Prostate gland (tissue), 2 donors: ENCODE measurements at places on chromosomes 5 and 9.

GRCh38 chr5:181211208-181211607, 6.2 kb upstream of the TRIM7 start:
- no peak for DNase-seq

DNA sequence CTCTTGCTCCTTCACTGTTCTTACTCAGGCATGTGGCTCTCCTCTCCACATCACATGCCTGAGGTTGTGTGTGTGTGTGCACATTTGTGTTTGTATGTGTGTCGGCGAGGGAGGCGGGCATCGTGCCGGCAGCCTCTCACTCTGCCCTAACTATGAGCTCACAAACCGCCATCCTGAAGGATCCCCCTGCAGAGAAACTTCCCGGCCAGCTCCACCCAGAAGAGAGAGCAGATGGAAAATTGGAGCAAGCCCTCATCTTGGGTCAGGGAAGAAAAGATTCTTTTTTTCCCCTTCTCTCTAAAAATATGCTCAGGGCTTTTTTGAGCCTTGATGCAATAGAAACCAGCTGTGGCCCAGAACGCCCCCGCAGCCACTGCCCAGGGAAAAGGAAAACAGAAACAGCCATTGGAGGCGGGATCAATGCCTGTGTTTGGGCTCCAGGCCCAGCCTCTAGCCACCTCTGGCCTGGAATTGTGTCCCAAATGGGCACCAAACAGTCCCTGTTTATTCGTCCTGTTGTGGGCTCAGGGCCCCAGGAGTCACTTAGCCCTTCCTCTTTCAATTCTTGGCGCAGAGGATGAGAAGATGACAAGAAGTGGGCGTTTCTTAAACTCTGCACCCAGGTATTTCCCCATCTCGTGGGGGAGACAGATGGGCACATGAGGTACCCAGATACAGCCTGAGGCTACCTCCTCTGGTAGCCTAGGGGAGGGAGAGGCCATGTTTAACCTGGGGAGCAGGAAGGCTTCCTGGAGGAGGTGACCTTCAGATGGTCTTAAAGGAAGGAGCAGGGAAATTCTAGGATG, 151.5 kb downstream of the RGS3 start:
- no peak for DNase-seq

GRCh38 chr9:125190361-125190801, 778 bp upstream of the PPP6C start:
- DNase-seq, result no peak

DNA sequence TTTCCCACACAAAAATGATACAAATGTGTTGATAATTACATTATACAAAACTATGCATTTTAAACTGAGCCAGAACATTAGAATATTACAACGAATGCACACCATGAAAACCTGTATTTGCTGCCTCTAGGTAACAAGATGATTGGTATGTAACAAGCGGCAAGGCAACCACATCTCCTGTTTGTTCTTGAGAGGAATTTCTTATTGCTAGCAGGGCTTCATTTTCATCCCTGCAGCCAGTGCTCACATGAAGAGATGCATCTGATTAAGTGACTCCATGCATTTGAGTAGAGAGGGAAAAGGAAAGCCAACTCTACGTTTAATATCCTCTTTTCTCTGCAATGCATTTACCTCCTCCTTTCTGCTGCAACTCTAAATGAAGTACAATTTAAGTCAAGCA, 36.6 kb downstream of the FRMD3 start:
- DNase-seq, result no peak

DNA sequence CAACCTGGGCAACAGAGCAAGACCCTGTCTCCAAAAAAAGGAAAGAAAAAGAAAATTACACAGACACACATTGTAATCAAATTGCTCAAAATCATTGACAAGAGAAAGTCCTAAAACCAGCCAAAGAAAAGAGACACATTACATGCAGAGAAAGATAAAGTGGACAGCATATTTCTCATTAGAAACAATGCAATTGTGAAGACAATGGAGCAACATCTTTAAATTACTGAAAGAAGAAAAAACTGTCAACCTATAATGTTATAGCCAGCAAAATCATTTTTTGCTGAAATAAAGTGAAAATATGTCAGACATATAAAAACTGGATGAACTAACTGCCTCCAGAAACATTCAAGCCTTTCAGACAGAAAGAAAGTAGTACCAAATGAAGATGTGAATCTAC, 120.6 kb downstream of the TMEM167A start:
- DNase-seq, result no peak

DNA sequence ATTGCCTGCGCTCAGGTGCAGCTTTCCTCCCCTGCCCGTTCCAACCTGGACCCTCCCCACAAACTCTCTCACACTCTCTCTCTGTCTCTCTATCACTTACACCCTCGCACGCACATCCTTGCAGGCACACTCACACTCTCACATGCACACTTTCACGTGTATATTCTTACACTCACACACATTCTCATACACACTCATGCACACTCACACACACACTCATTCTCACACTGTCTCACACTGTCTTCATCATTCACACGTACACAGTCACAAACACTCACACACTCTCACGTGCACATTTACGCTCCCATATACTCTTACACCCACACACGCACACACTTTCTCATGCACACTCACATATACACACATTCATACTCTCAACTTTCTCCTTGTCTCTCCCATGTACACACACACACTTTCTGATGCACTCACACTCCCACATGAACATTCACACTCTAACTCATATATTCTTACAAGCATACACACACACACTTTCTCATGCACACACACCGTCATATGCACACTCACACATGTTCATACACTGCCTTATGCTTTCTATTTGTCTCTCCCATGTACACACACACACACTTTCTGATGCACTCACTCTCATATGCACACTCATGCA, 229.3 kb downstream of the SNX18 start:
- DNase-seq, result no peak

DNA sequence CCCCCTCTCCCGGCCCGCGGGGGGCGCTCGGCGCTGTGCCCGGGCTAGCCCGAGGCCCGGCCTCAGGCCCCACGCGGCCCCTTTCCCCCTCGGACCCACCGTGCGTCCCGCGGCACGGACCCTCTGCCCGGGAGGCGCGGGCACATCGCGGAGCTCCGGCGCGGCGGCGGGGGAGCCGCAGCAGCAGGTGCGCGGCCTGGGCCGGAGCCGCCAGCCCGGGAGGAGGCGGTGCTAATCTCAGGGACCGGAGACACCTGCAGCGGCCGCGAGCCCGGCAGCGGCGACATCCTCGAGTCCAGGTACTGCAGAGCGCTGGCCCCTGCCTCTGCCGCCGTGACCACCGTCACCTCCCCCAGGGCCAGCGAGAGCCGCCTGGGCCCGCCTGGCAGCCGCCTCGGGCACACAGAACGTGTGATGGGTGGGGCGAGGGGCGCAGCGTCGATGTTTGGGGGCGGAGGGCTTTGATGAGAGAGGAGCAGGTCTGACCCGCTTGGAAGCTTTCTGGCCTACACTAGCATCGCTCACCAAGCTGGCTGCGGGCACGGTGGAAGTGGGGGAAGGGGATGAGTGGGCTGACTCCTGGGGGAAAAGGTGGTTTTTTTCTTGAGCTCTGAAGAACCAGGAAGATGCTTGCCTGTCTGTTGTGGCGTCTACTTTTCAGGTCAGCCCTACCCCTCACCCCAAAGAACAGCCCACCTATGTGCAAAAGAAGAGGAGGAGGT, 524 bp downstream of the CYFIP2 start:
- DNase-seq, result no peak

DNA sequence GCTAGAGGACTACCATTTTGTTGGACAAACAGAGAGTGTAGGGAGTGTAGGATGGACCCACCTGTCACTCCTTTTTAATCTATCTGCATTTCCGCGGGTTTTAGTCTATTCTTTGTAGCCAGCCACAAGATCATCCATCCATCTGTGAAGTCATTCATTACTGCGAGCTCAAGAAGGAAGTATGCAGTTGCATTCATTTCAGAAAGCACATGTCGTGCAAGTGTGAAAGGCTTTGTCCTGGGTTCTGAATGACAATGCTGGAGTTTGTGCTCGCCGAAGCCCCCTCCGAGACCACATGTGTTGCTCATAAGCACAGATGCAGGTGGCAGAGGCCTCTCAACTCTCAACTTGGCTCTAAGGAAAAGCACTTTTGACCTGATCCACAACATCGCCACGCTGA, 70.3 kb upstream of the BASP1 start:
- DNase-seq, result no peak

GRCh38 chr9:23307731-23308513, 518.1 kb downstream of the ELAVL2 start:
- no peak for DNase-seq

DNA sequence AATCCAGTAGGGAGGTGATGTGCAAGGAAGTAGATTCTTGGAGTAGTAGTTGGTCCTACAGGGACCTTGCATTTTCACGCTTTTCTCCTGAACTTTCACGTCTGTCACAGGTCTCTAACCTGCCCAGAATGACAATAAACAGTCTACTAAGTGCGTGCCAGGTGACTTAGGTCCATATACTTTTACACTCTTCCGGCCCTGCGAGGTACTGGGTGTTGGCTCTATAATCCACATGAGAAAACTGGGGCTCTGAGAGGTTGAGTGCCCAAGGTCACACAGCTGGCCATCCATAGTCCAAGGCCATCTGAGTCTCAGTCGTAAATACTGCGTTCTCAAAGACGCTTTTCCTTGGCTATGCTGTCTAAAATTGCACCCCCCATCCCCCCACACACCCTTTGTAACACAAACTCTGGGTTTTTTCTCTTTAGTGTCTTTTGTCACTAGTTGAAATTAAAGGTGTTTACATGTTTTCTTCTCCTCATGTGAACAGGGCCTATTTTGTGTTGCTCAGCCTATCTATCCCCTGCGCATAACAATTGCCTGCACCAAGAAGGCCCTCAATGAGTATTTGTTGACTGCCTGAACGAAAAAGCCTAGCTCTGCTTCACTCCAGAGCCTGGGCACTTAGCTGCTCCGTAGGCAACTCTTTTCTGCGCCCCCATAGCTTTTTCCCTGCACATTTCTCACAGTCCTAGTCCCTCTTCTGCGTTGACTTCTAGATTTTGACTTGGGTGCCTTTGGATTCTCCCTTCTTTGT, 943 bp downstream of the SFXN1 start:
- DNase-seq, result no peak

DNA sequence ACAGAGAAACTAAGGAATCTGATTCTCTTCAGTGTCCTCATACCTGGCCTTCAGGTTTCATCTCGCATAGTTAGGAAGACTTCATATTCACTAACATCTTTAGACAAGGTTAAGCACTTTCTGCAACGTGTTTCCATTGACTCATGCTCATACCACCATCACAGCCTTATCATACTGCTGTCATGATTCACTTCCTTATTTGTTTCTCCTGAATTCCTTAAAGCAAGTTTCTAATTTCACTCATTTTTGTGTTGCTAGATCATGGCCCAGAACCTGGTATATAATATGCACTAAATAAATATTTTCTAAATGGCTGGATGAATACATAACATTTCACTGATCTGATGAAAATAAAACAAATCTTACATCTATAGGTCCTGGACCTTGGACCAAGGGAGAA, 472.9 kb downstream of the PRELID2 start:
- DNase-seq, result no peak

DNA sequence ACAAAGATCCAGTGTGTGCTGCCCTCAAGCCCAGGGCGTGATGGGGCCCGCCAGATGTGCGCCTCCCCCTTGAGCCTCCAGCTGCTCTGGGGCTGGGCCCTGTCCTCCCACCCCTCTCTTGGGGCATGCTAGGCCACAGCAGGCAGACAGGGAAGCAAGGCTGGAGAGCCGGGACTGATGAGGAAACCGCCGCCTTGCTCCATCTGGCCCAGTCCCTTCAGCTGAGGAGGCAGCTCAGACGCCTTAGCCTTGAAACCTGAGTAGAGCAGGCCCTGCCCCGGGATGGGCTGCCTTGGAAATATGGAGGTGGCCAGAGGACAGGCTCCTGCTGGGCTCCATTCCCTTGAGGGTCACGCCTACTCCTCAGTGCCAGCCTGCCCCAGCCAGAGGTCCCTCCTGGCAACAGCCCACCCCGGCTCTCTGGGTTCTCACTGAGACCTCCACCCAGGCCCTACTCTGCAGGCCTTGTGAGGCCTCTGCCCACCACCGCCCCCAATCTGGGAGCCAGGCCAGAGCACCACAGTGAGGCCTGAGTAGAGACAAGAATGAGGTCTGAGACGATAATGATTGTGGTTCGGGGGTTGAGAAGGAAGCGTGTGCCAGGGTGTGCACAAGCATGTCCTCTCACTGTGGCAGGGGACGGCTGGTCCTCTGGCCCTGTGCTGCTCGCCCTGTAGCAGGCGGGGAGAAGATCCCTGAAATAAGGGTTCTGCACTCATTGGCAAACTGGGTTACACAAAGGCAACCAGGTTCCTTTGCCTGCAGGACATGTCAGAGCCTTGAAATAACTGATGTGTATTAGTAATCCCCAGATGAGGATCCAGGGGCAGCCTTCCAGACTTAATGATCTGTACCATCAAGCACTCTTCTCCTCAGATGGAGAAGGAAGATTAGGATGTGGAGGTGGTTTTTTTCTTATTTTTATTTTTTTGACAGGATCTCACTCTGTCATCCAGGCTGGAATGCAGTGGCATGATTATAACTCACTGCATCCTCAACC, 30.9 kb downstream of the CXXC5 start:
- DNase-seq, result no peak

DNA sequence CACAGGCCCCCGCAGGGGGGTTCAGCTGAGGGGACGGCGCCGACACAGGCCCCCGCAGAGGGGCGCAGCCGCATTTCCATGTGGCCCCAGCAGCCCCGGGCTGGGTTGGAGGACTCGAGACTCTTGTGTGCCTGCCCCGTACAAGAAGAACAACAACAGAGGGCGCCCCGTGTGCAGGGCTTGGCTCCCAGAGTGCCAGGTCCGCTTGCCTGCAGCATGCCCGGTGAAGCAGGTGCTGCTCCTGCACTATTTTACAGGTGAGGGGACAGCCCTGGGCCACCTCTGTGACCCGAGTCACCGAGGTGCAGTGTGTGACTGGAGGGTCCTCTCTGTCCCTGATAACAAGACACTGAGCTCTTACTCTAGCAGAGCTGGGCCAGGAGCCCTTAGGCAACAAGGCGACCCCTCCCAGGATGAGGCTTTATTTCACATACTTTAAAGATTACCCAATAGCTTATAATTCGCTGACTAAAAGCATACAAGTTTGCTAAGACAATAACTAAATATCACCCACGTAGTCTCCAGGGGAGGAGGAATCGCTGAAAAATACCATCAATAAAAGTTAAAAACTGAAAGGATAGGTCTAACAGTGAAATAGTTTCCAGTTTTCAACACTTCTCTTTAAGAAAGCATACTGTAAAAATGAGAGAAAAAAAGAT, 41.7 kb upstream of the SLC9A3 start:
- no peak for DNase-seq

GRCh38 chr9:137494104-137494544, 35.0 kb upstream of the NSMF start:
- no peak for DNase-seq

GRCh38 chr9:33780276-33780675, 15.1 kb upstream of the PRSS3 start:
- no peak for DNase-seq

DNA sequence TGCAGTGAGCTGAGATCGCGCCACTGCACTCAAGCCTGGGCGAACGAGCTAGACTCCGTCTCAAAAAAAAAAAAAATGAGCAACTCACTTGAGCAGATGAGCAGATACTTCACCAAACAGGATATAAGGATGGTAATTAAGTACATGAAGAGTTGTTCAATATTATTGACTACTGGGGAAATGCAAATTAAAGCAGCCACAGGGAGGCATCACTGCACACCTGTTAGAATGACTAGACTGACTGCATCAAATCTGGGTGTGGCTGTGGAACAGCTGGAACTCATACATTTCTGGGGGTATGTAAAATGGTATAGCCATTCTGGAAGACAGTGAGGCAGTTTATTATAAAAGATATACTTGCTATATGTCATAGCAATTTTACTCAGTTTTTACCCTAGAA, 93.0 kb downstream of the WNK2 start:
- DNase-seq, result no peak

GRCh38 chr5:16437977-16438376, 27.6 kb downstream of the ZNF622 start:
- DNase-seq, result no peak
